CD4-positive, alpha-beta T cell treated with Interleukin-2 at 100 ng/mL for 4 hours (primary cell): ENCODE measurements at places on chromosomes 2 and 18.

DNA sequence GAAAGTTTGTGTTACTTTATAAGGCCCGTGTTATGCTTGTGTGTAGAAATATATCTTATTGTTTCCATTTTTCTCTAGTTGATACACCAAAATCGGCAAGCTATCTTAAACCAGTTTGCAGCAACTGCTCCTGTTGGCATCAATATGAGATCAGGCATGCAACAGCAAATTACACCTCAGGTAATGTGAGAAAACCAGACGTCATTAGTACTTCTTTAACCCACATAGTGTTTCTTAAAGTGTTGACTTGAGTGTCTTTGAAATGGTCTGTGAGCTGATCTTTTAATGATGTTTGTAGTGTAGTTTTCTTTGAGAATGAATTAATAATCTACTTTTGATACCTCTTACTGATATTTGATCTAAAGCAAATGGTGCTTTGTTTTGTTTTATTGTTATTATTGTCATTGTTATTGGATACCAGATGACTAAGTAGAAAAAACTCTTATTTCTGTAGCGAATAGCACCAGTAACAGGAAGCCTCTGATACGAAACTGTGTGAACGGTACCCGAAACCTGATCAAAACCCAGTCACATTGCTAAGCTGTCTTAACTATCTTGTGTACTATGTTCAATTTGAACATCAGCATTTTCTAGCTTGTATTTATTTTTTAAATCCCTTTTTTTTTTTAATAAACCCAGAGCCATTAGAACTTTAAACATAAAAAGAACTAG is 53.7 kb downstream of the PTRHD1 start:
- peak; percentile 22 for DNase-seq

DNA sequence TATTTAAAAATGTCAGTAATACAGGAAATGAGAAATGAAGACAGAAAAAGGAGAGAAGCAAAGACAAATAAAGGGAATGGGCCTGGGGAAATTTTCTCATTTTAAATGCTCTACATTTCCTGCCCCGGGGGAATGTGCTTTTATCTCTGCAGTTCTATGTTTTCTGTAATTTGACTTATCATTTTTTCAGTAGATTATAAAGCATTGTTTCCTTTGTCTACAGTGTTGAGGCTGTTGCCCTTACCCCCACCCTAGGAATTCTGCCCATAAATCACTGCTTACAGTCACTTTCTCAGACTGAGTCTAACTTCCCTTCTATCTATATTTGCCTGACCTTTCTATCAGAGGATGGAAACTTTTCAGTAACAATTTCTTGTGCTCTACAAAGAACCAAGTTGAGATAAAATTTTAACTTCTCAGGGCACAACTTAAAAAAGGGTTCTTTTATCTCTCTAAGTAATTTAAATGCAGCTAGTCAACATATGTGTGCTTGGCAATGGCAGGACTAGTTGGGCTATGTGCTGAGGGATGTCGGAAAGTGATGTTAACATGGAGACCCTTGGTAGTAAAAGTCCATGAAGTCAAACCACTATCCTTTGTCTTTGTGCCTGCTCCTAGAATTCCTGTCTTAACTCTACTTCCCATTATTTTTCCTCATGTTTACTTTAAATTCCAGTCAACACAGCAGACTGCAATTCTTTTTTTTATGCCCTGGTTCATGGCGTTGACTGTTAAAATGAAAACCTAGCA is 146.5 kb upstream of the MMADHC start:
- no peak for DNase-seq

- no peak for DNase-seq
Measured at GRCh38 chr2:172722481-172722880, 13.2 kb upstream of the RAPGEF4 start.

DNA sequence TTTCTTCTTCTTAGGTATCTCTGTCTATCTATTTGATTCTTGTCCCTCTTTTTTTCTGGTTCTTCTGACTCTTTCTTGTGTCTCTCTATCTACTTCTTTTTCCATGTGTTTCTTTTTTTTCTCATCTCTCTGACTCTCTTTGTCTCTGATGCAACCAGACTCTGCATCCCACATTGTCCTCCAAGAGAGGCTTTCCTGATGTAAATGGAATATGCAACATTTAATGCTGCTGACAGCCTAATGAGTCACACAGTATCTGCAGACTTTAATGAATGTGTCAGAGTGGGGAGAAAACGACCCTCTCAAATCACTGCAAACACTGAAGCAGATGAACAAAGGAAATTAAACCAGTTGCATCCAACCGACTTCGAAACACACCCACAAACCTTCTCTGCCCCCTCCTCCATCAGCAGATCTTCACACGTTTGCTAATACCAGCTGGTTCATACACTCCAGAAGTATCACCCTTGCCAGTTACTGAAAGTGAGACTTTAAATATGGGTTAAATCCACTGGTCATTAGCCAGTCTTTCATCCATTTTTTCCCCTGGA is 351.5 kb downstream of the TXNL1 start:
- no peak for DNase-seq

DNA sequence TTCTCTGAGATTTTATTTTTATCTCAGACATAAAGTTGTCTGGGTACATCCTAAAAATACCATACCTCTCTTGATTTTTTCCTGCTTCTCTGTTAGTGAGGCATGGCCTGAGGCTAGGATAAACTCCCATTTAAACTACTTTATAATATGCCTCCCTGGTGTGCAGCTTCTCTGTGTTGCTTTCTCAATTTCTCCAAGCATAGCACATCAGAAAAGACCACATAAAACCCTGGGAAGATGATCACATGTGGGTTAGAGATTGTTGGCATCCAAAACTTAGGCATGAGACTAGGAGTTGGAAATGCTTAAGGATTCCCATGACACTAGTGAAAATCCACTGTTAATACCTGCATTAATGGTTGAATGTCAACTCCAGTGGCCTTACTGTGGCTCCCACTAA is 254.6 kb downstream of the RND3 start:
- DNase-seq: no peak

- DNase-seq: no peak
Measured at GRCh38 chr2:224517963-224518362, 67.2 kb downstream of the CUL3 start.

DNA sequence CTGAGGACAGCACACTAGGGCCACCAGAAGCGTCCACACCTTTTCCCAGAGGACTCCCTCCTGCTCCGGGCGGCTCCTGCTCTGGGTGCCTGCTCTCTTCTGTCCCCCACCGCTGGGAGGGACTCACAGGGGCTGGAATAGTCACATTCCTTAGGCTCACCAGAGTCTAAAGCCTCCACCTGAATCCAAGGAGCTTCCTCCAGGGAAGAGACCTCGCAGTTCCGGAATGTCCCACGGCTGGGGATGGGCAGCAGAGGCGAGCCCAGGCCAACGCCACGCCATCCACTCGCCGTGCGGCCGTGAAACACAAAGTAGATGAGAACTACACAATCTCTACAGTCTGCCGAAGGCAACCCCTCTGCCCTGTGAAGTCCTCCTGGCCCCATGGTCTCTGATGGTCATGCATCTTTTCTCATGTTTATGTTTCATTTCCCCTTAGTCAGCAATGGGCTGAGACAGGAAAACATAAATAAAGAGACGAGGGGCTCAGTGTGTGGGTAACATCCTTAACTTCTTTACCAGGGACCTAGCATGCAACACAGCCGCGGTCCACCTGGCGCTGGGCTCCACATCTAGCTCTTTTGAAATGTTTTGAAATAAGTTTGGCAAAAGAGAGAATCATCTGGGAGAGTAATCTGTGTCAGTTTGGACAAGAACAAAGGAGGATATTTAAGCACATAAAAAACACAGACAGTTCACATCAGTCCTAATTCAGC is 98.4 kb downstream of the PXDN start:
- no peak for DNase-seq

DNA sequence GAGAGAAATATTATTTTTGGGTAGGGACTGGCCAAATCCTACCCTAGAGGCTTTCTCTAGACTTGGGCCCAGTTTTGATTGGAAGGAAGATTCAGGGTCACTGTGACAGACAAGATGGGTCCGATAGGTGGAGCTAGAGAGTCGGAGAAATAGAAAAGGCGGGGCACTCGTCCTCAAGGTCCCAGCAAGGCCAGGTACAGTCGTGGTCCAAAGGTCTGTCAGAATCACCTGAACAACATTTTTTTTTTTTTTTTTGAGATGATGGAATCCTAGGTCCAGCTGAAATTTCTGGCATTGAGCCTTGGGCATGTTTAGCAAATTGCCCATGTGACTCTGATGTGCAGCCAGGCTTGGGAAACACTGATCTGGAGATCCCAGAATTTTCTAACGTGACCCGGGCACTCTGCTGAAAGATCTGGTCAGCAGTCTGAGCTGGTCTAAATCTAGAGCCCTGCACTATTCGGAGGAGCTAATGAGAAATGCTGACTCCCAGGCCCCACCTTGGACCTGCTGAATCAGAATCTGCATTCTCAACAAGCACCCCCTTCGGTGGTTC is 23.0 kb upstream of the NTSR2 start:
- peak; percentile 77 for DNase-seq

GRCh38 chr18:48356151-48356745 is 52.9 kb downstream of the ZBTB7C start:
- no peak for DNase-seq

DNA sequence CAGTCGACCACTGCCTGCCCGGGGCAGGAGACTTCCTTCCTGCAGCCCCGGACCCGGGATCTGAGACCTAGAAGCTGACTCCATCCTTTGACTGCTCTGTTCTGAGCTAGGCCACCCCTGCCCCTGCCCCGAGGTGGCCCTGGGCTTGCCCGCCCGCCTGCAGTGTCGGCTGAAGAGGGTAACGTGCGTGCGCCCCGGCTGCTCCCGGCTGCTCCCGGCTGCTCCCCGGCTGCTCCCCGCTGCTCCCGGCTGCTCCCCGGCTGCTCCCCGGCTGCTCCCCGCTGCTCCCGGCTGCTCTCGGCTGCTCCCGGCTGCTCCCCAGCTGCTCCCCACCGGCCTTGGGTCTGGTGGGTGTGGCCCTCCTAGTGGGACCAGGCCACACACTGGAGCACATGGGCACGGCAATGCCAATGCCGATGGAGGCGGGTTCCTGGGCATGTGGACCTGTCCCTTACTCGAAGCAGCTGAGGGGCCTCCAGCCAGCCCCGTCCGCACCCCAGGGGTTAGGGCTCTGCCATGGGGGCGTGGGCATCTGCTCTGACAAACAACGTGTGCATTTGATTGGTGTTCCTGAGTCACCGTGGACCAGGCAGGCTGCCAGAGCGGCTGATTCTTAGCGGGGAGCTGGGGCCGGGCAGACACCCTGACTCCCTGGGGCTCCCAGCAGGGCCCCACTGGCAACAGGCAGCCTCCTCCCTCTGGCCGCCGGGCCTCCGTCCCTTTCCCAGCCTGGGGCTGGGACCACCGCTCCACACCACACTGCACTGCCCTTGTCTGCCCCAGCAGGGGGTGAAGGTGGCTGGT is 2.0 kb upstream of the GAL3ST2 start:
- no peak for DNase-seq

- no peak for DNase-seq
Measured at GRCh38 chr2:204472375-204472774, 72.9 kb upstream of the PARD3B start.

DNA sequence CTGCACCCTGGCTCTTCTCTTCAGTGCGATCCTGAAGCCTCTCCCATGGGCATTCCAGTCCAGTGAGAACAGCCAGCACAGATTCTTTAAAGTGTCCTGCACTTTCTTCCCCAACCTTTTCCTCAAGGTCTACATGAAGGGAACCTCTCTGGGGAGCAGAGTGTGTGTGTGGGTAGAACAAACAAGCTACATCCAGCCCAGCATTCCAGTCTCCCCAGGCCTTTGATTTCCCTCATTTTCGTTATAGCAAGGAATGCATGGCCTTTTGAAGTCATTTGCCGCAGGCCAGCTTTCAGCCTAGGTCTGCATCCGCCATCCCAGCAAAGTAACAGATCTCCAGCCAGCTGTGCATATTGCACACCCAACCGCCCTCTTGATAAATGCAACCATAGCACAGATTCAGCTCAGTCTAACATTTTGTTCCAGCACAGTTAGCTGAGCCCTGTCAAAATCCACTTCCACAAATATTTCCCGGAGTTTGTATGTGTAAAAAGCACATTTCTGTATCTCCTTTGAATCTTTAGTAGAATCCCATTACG is 44.6 kb downstream of the CD8B2 start:
- DNase-seq: no peak

DNA sequence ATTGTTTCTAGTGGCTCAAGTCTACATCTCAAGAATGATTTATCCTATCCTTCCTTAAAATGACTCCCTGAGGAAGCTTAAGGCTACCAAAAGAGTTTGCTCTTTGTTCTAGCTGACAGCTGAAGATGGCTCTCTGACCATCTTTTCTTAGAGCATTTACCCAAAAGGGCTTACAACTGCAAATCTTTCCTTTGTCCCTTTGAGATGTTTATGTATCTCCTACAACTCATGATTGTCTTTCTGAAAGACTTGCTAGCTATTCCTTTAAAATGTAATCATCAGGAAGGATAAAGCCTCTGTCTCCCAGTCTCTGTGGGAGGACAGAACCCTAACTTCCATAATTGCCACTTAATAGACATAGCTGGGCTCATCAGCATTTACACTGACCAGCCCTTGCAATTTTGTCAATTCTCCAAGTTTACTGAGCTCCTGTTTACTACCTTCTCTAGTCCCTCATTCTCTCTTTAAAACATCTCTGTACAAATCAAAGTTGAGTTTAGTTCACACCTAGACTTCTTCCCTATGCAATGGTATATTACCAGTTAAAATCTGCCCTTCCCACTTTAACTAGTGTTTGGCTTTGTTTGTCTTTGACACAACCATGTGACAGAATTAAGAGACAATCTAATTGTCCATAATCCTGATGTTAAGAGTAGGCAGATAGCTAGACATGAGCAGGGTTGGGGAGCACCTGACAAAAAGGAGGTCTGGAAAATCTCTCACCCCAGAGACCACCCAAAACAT is 188.2 kb downstream of the PTH2R start:
- no peak for DNase-seq

DNA sequence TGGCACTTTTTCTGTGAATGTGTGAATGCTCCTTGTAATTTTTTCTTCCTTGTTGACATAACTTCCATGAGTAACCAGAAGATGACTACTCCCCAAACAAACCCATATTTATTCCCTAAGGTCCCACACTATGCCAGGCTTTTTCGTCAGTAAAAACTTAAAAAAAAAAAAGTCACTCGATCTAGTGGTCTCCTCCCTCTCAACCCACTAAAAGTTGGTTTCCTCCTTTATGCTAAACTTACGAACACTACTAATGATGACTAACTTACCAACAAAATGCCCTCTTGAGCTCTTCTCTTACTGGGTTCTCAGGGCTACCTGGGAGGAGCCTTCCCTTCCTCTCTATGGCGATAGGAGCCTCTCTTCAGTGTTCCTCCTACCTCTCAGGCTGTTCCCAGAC is 18.2 kb downstream of the ACVR1 start:
- DNase-seq: no peak

DNA sequence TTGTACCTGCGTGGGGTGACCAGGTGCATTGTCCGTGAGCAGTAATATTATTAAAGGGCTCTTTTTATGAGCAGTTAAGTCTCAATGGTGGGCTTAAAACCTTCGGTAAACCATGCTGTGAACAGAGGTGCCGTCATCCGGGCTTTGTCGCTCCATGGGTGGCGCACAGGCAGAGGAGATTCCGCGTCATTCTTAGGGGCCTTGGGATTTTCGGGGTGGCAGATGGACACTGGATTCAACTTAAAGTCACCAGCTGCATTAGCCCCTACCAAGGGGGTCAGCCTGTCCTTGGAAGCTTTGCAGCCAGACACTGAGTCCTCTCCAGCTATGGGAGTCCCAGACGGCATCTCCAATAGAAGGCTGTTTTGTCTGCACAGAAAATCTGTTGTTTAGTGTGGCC is 107.7 kb downstream of the NFATC1 start:
- DNase-seq: no peak
